ENCODE measurements at places on chromosomes 7 and 10. TPM values are rescaled to one million over a fixed set of nuclear protein-coding genes. Genes with fewer than 3 reads are reported as not detected.

The MKX gene
- total RNA-seq: 0.25 TPM

The SYT15B gene
- total RNA-seq: not detected

The ZNF727 gene
- total RNA-seq: not detected

The MALSU1 gene
- 53.1 TPM for total RNA-seq

The NPM3 gene
- 70.9 TPM for total RNA-seq
